Activated CD4-positive, alpha-beta T cell treated with anti-CD3 and anti-CD28 coated beads, Interleukin-10, Interleukin-2, amounts not matched to agents 100 ng/mL and 50 ng/mL, durations not matched to agents 16 hours and 8 hours (primary cell): ENCODE measurements at places on chromosomes 11 and 22.

DNA sequence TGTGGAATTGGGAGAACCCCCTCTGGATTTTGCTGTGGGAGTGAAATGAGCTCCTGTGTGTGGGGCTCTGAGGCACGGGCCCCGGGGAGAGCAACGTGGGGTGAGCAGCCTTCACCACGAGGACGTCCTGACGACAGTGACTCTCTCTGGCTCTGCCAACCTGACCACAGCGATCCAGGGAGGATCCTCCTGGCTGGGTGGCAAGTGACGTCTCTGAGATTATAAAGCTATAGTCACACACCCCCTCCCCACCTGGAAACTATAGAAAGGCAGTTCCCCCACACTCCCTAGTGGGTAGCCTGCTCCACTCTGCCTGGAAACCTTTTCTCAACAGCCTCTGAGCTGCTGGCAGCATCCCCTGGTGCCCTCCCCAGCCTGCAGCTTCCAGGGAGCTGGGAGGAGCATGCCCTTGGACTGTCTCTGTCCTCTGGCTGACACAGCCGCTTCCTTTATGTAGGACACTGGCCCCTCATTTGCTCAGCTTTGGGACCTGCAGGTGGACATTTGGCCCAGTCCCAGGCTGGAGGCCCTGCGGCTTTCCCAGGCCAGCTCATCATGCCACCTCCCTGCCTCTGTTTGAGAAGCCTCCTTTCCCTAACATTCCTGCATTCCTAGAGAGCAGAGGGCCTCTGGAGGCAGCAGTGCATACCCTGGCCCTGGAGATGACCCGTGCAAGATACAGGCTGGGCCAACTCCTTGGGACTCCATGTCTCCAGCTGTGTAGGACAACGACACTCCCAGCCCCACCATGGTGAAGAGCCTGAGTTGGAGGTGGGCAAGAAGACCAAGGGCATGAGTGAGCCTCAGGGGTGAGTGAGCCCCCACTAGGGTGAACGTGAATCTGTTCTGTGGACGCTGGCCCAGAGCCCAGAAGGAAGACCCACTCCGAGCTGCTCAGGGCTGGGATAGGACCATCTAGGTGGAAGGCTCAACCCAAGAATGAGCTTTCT is 314.0 kb downstream of the NTM start:
- DNase-seq, result no peak

GRCh38 chr11:44358713-44359112 is 48.8 kb upstream of the ALX4 start:
- DNase-seq, result no peak

- no peak for DNase-seq
Measured at GRCh38 chr11:7964873-7965272, 374 bp downstream of the NLRP10 start.

- no peak for DNase-seq
Measured at GRCh38 chr11:46105134-46105628, 16.1 kb downstream of the PHF21A start.

DNA sequence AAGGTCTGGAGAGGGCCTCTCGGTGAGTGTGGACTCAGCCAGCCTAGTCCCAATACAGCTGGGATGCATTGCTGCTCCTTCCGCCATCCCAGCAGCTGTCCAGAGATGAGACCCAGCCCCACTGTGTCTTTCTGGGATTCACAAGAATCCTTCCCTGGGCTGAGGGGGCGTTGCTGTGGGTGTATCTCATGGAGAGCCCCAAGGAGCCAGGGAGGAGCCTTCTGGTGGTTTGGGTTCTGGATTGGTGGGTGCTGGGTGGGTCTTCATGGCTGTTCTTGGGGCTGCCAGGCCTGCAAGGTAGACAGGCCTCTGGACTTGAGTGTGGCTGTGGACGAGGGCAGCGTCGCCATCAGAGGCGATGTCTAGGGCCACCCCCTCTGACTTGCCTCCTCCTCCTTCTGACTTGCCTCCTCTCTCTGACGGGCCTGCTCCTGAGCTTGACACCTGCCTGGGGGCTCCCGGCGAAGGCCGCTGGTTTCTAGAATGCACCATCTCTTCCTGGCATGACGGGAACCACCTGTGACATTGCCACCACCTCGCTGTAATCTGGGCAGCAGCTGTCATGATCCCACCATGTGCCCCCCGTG is 17.2 kb downstream of the KCNQ1 start:
- no peak for DNase-seq

- DNase-seq, result no peak
Measured at GRCh38 chr11:125952973-125953372, 7.1 kb downstream of the VSIG10L2 start.

DNA sequence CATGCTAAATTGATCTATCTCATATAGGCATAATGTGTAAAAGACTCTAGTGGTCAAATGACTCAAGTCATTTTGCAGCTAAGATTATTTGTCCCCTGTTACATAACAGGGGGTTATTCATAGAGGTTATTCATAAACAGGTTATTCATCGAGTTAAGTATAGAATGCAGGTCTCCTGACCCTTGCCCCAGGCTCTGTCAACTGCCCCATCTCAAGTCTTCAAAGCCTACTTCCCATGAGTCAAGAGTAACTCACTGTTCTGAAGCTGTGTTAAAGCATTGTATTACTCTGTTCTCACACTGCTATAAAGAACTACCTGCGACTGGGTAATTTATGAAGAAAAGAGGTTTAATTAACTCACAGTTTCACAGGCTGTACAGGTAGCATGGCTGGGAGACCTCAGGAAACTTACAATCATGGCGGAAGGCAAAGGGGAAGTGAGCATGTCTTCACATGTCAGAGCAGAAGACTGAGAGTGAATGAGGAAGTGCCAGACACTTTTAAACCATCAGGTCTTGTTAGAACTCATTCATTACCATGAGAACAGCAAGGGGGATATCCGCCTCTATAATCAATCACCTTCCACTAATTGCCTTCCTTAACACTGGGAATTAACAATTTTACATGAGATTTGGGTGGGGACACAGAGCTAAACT is 226.2 kb upstream of the BLID start:
- DNase-seq, result no peak

DNA sequence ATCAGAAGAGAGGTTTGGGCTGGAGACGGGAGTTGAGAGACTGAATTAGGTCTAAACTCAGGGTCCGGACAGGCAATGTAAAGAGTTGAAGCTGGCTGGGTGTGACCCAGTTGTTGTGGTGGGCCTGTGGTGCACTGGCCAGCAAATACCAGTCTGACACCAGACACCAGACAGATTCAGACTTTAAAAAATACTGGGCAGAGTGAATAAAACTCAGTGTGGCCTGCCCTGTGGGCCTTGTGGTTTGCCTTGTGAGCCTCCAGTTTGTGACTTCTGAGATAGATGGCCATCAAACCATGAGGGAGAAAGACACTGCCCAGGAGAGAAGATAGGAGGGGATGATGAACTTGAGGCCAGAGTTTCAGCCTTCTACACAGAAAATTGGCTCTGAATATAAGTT is 25.8 kb downstream of the RCN1 start:
- DNase-seq, result no peak

- DNase-seq, result no peak
Measured at GRCh38 chr11:11668274-11668673, 46.5 kb upstream of the GALNT18 start.

- no peak for DNase-seq
Measured at GRCh38 chr11:130164221-130164570, 4.6 kb downstream of the ST14 start.

DNA sequence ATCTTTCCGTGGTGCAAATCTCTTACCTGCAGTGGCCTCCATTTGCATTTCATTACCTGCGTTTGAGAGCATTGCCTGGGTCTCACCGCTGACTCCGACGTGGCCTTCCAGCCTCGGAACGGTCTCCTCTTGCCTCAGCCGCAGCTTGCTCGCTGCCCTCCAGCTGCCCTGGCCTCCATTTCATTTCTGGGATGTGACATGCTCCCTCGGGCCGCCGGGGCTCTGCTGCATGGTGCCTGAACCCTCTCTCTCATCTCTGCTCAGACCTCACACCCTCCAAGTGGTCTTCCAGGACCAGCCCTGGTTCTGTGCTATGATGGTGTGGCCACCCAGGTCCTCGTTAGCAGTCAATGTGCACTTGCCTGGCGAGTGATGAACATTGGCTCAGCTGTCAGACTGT is 229.2 kb downstream of the TBC1D22A start:
- DNase-seq, result no peak

- DNase-seq, result no peak
Measured at GRCh38 chr11:100752371-100753171, 65.5 kb downstream of the ARHGAP42 start.

- peak; percentile 79 for DNase-seq
Measured at GRCh38 chr22:41873391-41873790, 40.5 kb downstream of the SREBF2 start.

DNA sequence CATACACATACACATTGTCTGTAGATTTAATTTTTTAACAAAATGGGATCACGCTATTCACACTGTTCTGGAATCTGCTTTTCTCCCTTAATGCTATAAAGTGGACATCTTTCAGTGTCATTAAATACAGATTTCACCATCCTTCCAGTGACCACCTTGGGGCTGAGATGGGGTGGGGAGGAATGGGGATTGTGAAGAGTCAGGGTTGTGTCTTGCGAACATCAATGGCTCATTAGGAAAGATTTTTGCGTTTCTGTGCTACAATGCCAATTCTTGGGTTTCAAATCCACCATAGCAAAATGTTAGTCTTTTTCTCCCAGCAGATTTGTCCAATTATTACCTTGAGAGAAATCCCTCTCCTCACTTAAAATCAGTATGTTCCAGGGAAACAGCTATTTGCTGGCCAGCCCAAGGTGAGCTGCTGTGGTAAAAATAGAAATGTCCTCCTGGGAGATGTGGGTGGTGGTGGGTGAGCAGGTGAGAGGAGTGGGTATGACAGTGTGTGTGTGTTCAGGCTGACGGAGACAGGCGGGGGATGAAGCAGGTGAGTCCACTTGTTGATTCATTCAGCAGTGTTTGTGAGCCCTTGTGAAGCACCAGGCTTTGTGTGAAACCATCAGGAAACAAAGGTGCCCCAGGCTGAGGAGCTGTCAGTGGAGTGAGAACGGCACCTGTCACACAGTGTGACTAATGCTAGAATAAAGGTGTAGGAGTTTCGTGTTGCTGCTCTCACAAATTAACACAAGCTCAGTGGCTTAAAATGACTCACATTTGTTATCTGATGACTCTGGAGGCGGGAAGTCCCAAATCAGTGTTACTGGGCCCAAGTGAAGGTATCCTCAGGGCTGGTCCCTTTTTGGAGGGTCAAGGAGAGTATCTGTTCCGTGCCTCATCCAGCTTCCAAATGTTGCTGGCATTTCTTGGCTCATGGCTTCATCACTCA is 1.7 kb upstream of the CBX6 start:
- DNase-seq, result peak; percentile 90

DNA sequence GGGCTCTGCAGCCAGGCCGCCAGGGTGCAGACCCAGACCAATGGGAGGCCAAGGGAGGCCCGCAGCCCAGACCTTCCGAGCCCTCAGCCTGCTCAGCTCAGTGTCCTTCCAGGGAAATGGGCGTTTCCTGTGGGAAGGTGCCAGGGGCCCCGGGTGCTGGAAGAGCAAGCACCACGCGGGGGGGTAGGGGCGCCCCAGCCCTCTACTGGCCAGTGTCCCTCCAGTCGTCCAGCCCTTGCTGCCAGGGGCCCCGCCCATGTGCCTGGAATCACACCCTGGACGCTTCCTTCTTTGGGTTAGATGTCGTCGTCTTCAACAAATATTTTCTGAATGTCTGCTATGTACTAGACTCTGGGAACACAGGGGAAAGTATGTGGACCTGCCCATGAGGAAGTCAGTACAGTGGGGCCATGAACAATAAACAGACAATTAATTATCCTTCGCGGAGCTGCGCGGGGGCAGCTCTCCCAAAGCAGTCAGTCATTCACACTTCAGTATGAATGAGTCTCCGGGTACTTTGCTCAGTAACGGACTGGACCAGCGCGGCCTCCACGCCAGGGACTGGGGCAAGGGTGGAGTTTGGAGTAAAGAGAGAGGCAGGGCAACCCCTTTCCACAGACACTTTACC is 60.2 kb downstream of the CDKN1C start:
- DNase-seq, result no peak

DNA sequence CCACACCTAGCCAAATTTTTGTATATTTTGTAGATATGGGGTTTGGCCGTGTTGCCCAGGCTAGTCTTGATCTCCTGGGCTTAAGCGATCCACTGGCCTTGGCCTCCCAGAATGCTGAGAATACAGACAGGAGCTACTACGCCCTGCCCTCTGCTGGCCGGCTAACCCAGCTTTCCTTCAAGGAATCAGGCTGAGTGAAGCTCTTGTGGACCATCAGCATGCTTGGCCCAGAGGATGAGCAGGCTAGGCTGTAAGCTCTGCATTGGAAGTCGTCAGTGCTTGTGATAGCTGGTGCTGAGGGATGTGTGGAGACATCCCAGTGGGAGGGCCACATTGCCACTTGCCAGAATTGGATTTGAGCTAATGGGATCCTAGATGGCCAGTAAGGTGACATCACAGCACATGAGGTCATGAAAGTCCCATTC is 60.6 kb downstream of the MED15 start:
- no peak for DNase-seq

DNA sequence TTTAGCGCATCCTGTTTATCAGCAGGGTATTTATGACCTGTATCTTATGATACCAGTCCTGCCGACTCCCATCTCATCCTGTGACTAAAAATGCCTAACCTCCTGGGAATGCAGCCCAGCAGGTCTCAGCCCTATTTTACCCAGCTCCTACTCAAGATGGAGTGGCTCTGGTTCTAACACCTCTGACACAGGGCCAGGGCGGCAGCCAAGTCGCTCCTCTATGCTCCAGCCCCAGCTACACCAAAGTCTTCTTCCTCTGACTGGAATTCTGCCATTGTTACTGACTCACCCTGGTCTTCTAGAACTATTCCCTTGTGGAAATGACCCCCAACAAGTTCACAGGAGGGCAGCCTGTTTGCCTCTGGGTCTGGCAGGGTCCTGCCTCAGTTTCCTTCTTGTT is 7.9 kb upstream of the C1QTNF6 start:
- no peak for DNase-seq

DNA sequence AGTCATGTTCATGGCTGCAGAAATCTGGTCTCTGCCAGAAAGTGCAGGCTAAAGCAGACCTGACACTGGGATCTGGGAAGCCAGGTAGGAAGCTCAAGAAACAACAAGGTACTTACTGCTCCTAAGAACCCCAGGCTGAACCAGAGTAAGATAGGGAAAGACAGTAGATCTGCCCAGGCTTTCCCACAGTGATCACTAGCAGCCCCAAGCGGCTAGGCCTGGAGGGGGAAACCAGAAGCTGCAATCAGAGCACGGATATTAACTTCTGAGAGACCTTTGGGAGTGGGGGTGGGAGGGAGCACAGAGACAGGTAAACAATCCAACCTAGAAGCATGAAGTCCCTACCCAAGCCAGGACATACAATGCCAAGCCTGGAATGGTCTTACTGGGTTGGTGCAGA is 135.2 kb upstream of the C11orf58 start:
- no peak for DNase-seq

DNA sequence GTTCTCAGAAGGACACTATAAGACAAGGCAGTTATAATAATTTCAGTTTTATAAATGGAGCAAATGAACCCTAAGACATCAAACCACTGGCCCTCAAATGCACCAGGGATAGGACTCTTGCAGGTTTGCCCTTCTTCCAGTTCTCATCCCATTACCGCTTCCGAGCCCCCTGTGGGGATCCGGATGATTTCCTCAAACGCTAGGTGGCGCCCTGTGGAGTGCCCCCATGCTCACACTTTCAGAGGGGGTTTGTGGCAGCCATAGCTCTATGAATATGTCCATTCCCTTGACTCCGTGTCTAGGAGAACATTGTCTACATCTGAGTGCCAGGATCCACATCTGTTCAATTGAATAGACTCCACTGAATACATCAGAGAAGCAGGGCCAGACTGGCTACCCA is 816.3 kb downstream of the NTM start:
- no peak for DNase-seq

- no peak for DNase-seq
Measured at GRCh38 chr22:47322854-47323253, 560.4 kb downstream of the TBC1D22A start.
